Islet precursor cell (in vitro differentiated cells): ENCODE measurements at places on chromosomes 16 and 17.

GRCh38 chr17:1422885-1423284, 22.9 kb upstream of the YWHAE start:
- DNase-seq, result no peak

GRCh38 chr17:8068736-8069586, 18.6 kb downstream of the ALOX12B start:
- DNase-seq, result no peak

DNA sequence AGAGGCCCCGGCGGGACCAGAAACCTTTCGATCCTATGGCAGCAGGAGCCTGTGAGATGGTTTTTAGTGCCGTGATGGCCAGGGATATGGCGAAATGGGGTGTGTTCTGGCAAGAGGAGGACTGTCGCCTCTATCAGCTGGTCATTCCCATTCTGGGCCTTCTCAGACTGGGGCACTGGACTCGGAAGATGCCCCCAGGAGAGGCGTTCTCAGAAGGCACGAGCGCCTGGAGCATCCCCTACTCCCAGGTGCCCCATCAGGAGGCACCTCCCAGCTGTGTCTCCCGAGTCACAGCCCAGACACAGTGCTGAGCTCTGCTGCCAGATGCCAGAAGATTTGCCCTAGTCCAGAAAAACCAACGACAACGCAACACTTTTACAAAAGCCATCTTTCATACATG, 54.6 kb upstream of the ENDOV start:
- no peak for DNase-seq

DNA sequence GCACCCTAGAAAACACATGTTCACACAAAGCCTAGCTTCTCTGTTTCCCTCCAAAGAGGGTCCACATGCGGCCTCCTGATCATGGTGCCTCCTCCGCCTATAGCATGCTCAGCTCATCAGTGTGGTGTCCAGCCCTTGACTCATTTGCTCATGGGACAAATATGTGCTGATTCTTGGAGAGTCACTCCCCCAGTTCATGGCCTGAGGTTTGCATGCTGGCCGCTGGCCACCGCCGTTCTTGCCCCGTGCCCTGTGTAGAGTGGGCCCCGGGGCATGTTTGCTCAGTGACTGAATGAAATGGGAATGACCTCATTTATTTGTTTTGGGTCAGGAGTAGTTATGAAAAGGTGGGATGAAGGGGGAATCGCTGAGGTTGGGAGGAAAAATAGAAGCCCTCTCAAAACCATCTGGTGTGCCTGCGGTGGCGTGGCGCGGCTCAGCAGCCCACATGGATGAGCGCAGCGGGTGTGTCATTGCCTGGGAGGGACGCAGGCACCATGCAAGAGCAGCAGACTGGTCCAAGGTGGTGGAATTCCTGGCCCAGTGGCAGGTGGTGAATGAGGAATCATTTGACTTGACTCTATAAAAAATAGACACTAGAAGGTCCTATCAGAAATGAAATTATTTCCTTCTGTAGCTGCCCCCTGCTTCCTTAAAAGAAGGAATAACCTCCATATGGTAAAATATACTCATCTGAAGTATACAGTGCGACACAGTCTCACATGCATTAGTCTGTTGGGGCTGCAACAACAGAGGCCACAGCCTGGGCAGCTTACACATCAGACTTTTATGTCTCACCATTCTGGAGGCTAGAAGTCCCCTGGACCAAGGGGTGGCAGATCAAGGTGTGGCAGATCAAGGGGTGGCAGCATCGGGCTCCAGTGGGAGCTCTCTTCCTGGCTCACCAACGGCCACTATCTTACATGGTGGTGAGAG, 31.7 kb downstream of the CRISPLD2 start:
- DNase-seq, result peak; percentile 77

DNA sequence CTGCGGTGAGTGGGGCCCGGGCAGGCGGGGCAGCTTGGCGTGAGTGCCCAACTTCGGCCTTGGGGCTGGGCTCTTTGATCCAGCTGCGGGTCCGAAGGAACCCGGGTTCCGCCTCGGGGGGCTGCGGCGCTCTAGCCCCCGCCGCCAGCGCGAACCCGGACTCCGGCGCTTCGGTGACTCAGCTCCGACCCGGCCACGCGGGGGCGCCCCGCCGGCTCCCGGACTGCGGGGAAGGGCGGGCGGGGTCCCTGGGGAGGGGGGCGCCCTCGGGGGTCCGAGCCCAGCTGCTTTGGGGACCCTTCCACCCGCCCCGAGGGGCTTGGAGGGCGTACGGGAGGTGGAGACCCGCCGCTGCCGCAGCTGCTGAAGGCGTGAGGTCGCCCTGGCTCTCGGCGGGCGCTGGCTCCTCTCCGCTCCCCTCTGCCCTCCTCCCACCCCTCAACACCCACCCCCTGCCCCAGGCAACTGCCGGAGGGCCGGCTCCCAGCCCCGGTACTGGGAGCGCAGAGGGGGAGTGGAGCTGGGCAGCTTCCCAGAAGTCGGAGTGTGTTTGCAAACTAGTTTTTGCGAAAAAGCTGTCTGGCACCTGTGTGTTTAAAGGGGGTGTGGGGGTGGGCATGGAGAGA, 516 bp downstream of the CPNE2 start:
- peak; percentile 72 for DNase-seq

GRCh38 chr17:14228903-14229302, 7.8 kb downstream of the CDRT15 start:
- no peak for DNase-seq

DNA sequence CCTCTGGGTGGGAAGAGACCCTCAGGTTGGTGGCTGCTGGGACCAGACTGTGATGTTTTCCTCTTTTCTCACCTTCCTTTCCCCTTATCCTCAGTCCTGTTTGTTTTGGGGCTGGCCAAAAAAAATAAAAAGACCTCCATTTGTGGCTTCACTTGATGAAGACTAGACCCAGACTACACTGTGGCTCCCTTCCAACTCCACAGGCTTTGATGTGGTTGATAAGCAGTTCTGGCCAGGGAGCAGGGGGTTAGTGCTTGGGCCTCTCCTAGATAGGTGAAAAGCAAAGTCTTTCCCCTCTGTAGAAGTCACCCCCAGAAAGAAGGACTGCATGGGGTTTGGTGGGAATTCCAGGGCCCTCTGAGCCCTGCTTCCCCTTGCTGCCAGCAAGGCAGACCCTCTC, 11.2 kb upstream of the ADAM11 start:
- DNase-seq, result no peak

DNA sequence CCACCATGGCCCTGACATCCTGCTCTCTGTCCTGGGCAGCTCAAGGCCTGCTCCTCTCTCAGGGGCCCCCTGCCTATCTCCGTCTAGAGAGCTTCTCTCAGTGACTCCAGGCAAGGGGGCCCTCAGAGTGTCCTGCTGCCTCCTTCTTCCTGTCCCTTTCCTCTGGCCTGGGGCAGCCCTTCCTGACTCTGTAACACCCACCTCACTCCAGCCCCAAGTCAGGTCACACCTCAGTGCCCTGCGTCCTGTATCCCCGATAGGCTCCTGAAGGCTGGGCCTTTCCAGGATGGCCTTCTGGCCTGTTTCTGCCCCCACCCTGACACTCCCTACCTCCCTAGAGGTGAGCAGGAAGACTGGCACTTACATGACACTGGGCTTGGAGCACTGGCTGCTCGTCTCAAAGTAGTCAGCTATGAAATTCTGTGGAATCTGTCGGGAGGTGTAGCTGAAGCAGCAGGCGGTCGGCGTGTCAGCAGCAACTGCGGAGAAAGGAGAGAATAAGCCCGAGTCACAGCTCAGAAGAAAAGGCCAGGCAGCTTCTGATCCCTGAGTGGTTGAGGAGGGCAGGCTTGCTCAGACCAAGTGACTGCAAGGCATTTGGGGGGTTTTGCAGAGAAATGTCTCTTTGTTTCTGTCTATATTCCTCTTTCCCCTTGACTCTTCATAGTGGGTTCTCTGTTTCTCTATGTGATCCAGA, 976 bp downstream of the CCL3L1 start:
- DNase-seq, result peak; percentile 85

DNA sequence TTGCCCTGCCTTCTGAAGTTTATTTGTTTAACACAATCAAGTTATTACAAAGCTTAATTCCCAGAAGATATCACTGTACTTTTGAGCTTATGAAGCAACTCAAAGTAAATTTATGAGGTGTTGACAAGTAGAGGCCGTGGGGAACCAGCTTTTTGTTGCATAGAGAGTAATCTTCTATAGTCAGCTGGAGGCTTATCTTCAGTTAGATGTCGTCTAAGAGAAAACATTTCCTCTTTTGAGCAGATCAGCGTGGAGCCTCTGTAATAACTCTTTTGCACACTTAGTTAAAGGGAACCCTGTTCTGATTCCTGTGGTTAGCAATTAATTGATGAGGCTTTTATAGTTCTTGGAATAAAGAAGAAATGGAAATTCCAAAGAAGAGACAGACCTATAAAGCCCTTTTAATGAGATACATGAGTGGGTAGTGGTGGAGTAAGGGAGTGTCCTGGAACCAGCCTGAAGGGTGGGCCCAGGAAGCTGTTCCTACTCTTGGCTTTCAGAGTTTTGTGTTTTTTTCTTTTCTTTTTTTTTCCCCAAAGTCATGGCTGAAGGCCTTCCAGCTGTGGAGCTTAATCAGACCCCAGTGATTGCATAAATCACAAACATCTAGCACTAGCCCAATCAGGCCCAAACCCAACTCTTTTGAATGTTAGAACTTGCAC, 28.9 kb upstream of the MAP3K14 start:
- no peak for DNase-seq

GRCh38 chr16:606656-607307, 16.9 kb downstream of the RAB40C start:
- DNase-seq, result no peak

- no peak for DNase-seq
These were observed 1.7 kb downstream of the DEXI start for GRCh38 chr16:10940501-10941079.

GRCh38 chr17:78316867-78317789, 42.7 kb downstream of the SOCS3 start:
- DNase-seq, result peak; percentile 96

- DNase-seq, result no peak
These were observed 41.4 kb upstream of the MEIOC start for GRCh38 chr17:44614862-44615261.

GRCh38 chr16:53041320-53042051, 11.2 kb downstream of the CHD9NB start:
- no peak for DNase-seq

- peak; percentile 2 for DNase-seq
These were observed 36.0 kb downstream of the IL21R start for GRCh38 chr16:27437946-27438345.

DNA sequence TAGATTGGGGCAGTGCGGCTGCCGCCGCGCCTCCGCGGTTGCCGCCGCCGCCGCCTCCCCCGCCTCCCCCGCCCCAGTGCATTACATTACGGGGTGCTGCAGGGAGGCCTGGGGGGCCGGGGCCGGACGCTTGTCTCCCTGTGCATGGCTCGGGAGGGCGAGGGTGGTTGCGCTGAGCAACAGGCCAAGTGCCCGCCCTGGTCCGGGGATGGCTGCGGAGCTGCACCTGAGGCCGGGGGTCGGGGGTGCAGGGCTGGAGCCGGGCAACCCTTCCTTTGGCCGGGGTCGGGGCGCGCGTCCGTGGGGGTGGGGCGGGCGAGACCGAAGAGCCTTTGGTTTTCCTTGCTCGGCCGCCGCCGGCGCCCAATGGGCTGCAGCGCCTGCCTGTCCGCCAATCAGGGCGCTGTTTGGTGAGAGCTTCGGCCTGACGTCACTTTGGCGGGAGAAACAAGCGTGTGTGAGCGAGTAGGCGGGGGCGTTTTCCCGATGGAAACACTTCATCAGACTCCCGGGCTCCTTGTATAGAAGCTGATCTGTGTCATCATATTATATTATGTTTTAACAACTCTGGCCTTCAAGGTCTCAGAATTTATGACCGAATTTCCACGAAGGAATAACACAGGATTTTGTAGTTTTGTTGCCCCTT, 941 bp upstream of the FBXL20 start:
- DNase-seq, result peak; percentile 98

DNA sequence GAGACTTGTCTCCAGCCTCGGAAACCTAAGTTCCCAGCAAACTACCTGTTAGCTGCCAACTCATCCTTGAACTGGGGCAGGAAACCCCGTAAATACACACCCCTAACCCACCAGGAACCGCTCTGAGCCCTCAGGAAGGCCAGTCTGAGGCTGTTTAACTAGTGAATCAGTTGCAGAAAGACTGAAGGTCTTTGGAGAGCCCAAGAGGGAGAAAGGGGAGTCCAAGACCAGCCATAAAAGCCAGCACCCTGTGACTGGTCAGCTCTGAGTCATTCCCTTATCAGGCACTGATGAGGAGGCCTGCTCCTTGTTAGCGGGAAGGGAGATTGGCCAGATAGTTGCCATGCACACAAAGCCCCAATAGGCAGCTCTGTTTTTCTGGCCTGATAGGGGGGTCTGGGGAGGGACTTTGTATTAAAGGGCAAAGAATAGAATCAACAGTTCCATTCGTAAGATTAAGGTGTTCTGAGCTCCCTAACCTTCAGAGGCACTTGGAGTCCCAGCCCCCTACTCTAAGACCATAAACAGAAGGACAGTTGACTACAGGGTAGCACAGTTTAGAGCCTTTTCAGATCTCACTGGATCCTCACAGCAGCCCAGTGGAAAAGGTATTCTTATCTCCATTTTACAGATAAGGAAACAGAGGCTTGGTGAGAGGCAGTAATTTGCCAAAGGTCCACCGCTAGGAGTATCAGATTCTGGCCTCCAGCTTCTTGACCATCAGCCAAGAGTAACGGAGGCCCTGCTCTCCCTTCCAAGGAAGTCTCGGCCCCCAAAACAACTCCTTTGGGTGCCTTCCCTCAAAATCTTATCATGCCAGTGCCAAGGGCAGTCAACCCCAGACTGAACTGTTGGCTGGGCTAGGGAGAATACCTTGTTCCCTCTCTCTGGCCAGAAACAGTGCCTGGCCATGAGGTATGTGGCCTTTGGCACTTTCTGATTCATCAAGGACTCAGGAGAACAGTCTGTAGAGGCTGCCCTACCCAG, 2.2 kb upstream of the KRT19 start:
- DNase-seq, result peak; percentile 99

GRCh38 chr17:9557857-9558256, 17.8 kb downstream of the STX8 start:
- DNase-seq, result no peak

- no peak for DNase-seq
These were observed 4.7 kb upstream of the CDT1 start for GRCh38 chr16:88798772-88799455.

DNA sequence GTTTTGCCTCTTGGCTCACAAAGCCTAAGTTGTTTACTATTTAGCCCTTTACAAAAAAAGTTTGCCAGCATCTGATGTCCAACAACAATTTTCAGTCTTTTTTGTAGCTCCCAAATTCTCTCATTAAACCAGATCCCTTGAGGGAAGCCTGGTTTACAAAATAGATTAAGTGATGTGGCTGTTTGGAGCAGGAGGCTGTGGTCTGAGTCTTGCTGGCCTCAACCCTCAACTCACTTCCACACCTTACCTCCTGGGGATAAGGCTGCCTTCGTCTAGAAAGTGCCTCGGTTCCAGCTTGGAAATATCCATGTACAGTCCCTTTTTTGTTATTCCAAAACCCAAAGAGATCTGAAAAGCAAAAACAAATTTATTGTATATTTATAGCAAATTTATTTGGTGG, 138.4 kb downstream of the WWOX start:
- no peak for DNase-seq
